ENCODE measurements at places on chromosomes 2 and 18. TPM values are rescaled to one million over a fixed set of nuclear protein-coding genes. Genes with fewer than 3 reads are reported as not detected.

DNA sequence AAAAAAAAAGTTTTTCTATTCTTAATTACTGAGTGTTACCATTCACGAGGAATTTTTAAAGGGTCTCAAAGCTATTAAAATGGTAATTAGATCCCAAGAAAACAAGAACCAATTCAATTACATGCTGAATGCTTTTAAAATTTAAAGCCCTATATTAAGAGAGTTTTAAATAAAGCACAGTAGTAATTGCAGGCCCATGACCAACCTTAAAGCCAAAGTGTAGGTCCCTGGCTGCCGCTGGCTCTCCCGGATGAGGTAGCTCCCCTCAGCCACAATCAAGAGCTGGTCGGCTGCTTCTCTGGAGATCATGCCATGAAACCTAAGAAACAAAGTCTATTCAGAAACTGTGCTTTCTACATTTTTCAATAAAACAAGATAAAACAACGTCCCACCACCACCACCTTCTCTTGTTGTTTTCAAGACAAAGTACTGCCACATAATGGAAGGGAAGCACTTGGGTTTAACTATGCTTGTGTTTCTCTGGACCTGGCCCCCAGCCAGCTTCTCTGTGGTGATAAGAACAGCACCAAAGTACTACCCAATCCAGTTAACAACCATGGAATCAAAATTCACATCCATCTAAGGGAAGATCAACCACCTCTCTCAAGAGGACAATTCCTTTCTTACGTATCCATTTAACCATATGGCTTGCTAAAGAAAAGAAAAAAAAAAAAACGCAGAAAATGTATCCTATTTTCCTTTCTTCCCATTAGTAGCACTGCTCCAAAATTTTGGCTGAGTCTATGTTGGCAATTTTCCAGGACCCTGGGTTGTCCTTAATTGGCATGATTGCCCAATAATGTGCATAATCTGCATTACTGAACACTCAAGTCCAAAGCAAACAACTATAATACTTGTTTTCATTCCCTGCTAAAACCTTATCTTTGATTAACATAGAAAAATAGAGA is 90.1 kb downstream of the CHN1 start:
- no peak for DNase-seq

DNA sequence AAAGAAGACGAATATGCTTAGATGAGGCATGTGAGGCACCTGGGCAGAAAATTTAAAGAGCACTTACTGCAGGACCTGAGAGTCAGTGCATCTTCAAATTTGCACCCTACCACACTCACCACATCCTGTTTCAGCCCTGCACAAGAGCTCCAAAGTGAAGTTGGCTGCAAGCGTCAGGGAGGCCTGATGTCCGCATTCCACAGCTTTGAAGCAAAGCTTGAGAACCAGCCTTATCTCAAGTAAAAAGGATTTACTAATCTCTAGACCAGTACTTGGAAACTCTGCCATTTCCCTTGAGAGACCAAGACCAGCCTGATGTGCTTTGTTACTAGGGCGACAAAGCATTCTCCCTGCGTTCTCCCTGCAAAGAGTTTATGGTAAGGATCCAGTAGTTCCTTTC is 3.4 kb upstream of the ASNSD1 start:
- DNase-seq = no peak

GRCh38 chr2:164847291-164847690 is 5.7 kb upstream of the COBLL1 start:
- DNase-seq = no peak

- DNase-seq = no peak
Observed at GRCh38 chr2:218880859-218881594, 375 bp downstream of the WNT10A start.

DNA sequence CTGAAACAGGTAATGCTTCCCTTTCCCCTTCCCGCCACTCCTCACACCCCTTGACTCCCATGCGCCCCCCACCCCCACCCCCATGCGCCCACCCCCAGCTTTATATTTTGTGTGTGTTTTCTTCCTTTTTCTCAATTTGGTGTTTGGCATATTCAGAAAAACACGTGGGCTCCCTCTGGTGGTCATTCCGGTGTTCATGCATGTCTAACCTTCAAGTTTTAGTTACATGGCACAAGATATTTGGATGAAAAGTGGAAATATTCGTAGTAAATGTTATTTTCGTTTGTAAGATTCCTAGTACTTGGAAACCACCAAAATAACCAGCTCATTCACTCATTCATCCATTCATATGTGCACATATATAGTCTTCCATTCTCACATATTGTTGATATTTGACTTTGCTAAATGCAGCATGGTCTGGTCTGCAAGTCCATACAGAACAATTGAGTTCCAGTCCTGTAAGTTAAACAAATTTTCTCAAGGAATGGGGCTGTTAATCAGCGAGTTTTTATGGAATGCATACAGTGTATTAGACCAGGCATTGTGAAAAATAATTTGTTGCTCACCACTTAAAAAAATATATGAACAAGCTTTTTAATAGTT is 143.6 kb upstream of the MAP3K20 start:
- DNase-seq = peak; percentile 70

- DNase-seq = no peak
Observed at GRCh38 chr2:168602846-168603401, 146.9 kb downstream of the CERS6 start.

DNA sequence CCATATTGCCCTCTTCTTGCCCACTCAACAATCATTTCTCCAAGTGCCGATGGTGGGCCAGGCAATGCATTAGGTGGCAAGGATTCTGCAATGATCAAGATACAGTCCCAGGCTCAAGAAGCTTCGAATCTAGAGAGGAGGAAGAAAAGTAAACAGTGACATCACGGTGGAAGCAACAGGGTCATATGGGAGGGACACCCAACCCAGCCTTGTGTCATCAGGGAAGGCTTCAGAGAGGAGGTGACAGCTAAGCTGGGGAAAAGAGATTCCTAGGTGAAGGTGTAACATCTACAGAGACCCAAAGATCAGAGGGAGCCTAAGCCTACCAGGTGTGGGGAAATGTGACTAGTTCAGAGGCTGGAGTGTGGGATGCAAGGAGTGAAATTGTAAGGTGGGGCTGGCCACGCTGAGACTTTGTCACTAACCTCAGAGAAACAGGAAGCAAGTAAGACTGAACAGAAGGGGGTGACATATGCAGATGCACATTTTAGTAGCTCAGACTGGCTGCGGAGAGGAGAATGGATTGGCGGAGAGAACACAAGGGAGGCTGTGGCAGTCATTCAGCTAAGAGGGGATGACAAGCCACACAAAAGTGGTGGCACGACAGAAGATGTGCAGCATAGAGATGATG is 104.9 kb downstream of the ANKRD44 start:
- DNase-seq = no peak

DNA sequence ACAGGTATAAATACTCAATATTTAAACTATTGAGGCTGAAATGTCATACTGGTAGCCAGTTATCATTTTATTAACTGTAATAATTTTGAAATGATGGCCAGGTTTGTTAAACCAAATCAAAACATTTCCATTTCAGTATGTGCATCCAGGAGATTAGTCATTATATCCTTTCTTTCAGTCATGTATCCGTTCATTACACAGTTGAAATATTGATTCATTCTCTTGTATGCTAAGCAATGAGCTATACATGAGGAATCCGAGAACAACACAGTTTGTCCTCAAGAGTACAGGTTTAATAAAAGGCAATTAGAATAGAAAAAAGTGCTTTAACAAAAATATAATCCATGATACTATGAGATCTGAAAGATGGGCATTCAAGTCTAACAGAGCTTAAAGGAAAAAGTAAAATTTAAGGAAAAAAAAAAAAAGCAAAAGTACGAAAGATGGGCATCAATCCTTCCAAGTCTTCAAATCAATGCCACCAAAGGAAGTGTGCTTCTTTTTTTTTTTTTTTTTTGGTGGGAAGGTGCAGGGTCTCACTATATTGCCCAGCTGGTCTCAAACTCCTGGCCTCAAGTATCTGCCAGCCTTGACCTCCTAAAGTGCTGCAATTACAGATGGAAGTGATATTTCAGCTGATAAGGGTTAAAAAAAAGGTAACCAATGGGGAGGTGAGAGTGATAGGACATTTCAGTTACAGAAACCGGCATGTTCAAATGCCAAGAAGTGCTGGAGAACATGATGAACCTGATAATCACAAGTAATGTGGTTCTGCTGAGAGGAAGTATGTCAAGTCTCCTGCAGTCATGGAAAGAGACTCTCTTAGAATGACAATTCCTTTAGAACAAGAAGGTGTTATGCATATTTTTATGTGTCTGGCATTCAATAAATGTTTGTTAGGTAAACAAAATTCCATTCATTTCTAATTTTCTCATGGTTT is 35.8 kb downstream of the PUM2 start:
- no peak for DNase-seq

GRCh38 chr2:189002079-189002478 is 27.9 kb downstream of the COL3A1 start:
- DNase-seq = no peak

DNA sequence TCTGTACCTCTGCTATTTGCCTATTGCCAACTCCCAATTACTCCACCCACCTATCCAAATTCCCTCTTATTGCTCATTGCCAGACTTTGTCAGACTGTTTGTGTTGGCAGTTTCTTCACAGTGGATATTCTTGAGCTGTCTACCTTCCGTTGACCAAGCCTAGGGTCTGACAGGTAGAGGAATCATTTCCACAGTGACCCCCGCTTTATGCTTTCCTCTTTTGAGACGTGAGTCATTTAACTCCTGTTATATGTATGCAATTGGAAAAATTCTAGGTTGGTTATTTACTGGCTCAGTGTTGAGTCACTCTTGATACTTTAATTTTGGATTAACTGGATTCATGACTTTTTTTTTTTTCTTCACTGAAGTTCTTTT is 187.7 kb downstream of the IRS1 start:
- no peak for DNase-seq

DNA sequence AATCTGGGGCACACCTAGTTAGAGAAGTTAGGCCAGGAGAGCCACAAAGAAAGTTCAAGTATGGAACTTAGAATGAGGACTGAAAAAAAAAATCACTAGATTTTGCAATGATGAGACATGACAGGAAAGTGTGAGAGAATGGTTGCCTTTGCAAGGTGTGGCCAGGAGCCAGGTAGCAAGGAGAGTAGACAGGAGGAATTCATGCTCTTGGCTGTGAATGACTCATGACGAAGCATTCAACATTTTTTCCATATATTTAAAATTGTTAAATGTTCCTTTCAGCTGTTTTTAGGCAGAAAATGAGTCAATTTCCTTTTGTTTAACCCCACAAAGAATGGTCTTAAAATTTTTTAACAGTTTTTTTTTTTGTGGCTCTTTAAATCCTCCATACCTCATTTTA is 636.9 kb downstream of the PLCL1 start:
- no peak for DNase-seq

DNA sequence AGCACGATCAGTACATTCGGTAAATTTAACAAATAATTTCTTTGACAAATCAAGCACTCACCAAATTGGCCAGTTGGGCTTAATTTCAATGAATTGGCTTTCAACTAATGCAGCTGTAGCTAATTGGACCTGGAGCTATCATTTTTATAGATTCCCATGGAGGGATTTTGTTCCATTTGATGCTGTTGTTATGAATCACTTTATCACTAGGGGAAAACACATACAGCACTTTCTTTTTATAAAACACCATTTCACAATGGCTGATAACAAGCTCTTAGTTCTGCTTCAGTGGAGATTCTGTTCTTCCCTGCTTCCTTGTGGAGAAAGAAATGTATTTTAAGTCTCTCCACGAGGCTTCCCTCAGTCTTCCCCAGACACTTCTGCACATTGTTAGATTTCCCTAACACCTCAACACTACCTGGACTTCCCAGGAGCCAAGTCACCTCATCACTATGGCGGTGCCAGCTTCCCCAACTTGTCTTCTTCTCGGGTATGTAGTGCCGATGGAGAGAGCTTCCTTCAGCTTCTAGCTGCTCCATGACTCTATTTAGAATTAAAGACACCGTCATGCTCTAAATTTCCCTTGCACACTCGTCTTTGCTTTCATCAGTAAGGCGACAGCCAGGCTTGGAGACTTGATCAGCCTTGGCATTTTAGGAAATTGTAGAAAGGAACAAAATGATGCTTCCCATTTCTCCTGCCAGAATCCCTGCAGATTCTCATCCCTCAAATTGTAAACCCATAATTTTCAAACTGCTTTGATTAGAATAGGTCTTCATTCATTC is 72.0 kb downstream of the INPP5D start:
- no peak for DNase-seq

- peak; percentile 10 for DNase-seq
Observed at GRCh38 chr2:239809391-239809790, 215.8 kb downstream of the NDUFA10 start.

DNA sequence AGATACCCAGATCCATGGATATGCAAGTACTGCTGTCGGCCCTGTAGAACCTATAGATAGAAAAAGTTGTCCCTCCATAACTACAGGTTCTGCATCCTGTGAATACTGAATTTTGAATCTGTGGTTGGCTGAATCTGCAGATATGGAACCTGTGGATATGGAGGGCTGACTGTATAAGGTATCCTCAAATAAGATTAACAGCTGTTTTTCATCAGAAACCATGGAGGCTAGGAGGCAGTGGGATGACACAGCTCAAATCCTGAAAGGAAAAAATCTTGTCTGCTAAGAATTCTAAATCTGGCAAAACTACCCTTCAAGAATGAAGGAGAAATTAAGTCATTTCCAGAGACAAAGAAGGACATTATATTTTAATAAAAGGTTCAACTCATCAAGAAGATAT is 14.7 kb upstream of the ACAA2 start:
- DNase-seq = no peak

DNA sequence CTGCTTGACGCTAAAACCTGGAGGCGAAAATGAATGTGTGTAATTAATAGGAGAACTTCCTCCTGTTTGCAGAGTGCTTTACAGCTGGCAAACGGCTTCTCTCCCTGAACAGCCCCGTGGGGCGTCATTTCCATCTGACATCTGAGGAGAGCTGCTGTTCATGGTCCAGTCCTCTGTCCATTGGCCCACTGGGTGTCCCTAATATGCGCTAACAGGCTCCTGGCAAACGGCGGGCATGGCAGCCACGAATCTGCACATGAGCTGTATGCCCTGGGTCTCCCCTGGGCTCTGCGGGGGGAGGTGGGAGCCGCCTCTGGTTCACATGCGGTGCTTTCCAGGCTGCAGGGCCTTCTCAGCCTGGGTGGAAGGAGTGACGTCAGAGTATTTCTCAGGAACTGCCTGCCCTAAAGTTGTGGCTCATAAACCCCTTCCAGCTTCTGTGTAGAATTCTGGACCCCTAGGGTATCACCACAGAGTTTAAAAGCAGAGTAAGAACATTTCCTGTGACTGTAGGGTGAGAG is 73.2 kb downstream of the LRRFIP1 start:
- DNase-seq = peak; percentile 78

- DNase-seq = no peak
Observed at GRCh38 chr2:41040782-41041520, 589.1 kb upstream of the SLC8A1 start.

DNA sequence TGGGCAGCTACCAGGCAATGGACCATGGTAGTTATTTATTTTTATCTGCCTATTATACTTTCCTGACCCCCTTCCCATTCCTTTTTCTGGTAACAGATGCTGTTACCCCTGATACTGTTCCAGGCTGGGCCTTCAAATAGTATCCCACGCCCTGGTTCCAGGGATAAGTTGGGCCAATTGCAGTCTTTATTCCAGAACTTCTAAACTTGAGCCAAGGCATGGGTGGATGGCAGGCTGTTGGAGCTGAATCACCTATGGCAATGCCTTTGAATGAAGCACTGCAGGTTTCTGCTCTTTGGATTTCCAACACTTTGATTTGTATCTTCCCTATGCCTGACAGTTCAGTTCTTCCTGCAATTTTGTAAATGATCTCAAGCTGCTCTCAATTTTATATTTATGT is 99.2 kb upstream of the LHCGR start:
- DNase-seq = no peak

GRCh38 chr2:177256026-177256425 is 8.5 kb downstream of the NFE2L2 start:
- no peak for DNase-seq

The CDCA7 gene
- total RNA-seq = 0.51 TPM

The SPDYA gene
- total RNA-seq = not detected

The FARP2 gene
- 23.3 TPM for total RNA-seq

The GULP1 gene
- 128 TPM for total RNA-seq

The ZSWIM2 gene
- total RNA-seq = not detected

The NEB gene
- 0.26 TPM for total RNA-seq
